T-helper 1 cell treated with Interleukin-12 subunit alpha and Interleukin-12 subunit beta and Interleukin-4 antibody, amounts not matched to agents 30 ng/mL and 1 ng/mL, for 36 hours (primary cell): ENCODE measurements at places on chromosomes 13 and 19. TPM values are rescaled to one million over a fixed set of nuclear protein-coding genes. Genes with fewer than 3 reads are reported as not detected.

The C13orf42 gene
- not detected in 2 replicates for total RNA-seq

The ZSCAN1 gene
- total RNA-seq = not detected in 2 replicates

The CGB3 gene
- not detected in 2 replicates for total RNA-seq

The N4BP2L2 gene
- total RNA-seq = 136 and 138 TPM in 2 replicates

The ZNF813 gene
- 3.1 and 5.6 TPM in 2 replicates for total RNA-seq

The C19orf18 gene
- 0.32 TPM in 1 of 2 replicates, not detected in the other for total RNA-seq

The RNF225 gene
- total RNA-seq = 0.29 TPM in 1 of 2 replicates, not detected in the other

The KIR3DL1 gene
- total RNA-seq = 0.17 TPM in 1 of 2 replicates, not detected in the other

The PLIN5 gene
- total RNA-seq = not detected in 2 replicates

The GNG8 gene
- total RNA-seq = 13.2 and 14.6 TPM in 2 replicates

The ERFL gene
- total RNA-seq = 1.9 and 2.1 TPM in 2 replicates

The MEF2B gene
- 2.8 and 4.2 TPM in 2 replicates for total RNA-seq

The CNMD gene
- total RNA-seq = not detected in 2 replicates

The ZMYM5 gene
- total RNA-seq = 14.9 and 15.5 TPM in 2 replicates

The VAV1 gene
- total RNA-seq = 151 and 161 TPM in 2 replicates

The ATP4A gene
- total RNA-seq = not detected in 2 replicates

The SLC10A2 gene
- total RNA-seq = not detected in 2 replicates

The ZNF443 gene
- total RNA-seq = 3.9 and 4.1 TPM in 2 replicates

The DLL3 gene
- total RNA-seq = 0.27 and 0.51 TPM in 2 replicates
